ENCODE measurements at places on chromosomes 16 and 17.

GRCh38 chr16:24966634-24967033 lies 48.5 kb downstream of the ARHGAP17 start:
- DNase-seq, result no peak

DNA sequence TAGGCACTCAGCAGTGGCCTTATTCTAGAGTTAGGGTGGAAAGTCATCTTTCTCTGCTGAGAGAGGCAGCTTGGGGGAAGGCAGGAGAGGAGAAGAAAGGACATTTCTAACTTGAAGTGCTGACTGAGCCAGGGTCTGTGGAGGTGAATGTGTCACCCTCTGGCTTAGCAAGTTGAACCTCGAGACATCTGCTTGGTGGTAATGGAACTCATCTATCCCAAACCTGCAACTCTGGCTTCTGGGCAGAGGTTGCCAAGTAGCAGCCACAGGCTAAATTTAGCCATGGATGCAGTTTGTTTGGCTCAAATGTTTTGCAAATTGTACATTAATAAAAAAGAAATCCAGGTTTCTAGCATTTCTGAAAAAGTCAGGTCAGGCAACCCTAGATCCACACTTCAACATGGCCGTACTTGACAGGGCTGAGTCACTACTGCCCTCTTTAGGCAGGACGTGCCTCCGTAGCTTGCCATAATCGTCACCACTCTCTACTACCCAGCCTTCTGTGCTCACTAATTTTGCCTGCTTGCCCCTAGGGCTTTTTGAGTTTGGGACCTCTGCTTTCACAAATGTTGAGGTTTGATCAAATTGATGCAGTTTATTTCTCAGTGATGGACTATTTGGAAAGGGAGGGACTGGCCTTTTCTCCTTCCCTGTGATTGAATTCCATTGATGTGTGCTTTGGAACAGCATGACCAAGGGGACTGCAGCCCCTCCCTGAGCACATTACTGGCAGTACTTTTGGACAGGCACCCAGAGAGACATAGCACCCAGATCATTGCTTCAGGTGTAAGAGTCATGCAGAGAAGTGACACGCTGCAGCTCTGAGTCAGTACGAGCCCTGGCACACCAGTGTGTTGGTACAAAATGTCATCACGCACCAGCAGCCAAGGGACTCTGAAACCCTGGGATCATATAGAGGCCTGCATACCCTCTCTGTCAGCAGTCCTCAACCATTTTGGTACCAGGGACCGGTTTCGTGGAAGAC lies 5.2 kb downstream of the CDH13 start:
- no peak for DNase-seq

GRCh38 chr16:3640632-3641501 lies 13.6 kb upstream of the DNASE1 start:
- no peak for DNase-seq

GRCh38 chr16:70638814-70639792 lies 7.3 kb upstream of the IL34 start:
- DNase-seq, result no peak

GRCh38 chr16:30075503-30076275 lies at the start of gene PPP4C:
Gene PPP4C (plus strand): TSS chr16:30075994. CDS start chr16:30076378, 384 bp downstream.
- DNase-seq, result peak; percentile 85

GRCh38 chr17:16428098-16428882 lies 12.9 kb downstream of the TRPV2 start:
- DNase-seq, result peak; percentile 46

GRCh38 chr17:66441101-66441661 lies 138.8 kb downstream of the PRKCA start:
- DNase-seq, result no peak

GRCh38 chr17:537133-537532 lies 177.5 kb downstream of the VPS53 start:
- no peak for DNase-seq

DNA sequence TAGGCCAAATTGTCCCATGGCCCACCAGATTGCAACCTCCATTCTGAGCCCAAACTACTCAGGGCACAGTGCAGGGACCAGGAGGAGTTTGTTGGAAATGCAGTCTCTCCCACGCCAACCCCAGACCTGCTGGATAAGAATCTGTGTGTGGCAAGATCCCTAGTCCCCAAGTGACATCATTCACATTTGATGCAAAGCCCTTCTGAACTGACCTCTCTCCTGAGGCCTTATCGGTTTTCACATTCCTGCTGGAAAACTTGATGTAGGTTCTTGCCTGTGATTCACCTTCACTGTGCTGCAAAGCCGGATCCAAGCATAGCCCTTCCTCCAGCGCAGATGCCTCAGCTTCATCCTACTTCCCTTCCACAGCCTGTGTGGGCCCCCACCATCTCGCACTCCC lies 6.6 kb upstream of the SHCBP1 start:
- no peak for DNase-seq

DNA sequence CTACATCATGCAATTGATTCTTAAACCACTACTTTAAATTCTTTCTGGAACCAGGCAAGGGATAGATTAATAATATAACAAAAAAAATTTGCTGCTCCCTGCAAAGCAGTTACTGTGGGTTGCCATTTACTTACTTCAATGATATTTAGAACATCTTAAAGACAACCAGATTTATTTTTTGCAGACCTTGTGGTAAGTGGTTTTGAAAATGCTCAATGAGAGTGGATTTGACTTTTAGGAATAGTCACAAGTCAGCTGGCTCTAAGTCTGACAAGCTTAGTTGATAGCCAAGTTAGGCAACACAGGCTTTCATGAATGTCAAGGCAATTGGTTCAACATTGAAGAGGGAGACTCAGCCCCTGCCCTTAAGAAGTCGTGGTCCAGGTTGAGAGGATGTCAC lies 11.8 kb downstream of the MARCHF10 start:
- no peak for DNase-seq

- no peak for DNase-seq
These were observed 24.7 kb downstream of the WSB1 start for GRCh38 chr17:27318633-27319032.

DNA sequence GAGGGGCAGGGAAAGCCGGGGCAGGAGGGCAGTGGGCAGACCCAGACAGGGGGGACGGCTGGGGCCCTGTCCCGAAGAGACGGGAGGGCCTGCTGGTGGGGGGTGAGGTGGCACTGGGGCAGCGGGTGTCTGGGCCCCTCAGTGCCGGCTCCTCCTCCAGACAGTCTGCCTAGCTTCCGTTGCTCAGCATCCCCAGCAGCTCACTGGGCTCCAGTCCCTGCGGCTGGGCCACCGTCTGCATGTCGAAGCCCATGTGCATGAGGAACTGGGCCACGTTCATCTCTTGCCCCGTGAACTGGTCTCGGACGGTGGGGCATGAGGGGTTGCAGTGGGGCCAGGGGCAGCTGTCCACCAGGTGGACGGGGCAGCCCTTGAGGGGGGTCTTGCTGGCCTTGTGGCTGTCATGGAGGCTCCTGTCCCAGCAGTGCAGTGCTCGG lies 5.8 kb upstream of the MYADML2 start:
- DNase-seq, result no peak

Data from activated CD4-positive, alpha-beta T cell treated with anti-CD3 and anti-CD28 coated beads, Interleukin-2, amount 50 U/mL, for 1 hour (primary cell).